Stromal cell of bone marrow (primary cell): ENCODE measurements at places on chromosomes 2 and 18.

DNA sequence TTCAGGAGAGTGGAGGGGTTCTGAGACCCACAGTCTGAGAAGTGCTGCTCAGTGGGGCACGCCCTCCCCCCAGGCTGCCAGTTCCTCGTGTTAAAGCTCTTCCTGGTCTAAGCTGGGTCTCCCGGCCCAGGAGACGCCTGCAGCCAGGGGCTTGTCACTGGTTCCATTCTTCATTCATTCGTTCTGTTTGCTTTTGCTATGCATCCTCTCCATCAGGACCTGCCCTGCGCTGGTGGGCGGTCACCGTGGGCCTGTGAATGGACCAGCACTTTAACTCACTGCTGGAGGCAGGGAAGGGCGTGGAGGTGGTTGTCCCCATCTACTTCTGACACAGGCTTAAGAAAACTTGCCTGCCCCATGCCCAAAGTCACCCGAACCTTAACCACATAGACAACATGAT lies 272.8 kb upstream of the HDAC4 start:
- no peak for DNase-seq

- DNase-seq = no peak
Observed at GRCh38 chr2:113966832-113967231, 76.9 kb downstream of the ACTR3 start.

DNA sequence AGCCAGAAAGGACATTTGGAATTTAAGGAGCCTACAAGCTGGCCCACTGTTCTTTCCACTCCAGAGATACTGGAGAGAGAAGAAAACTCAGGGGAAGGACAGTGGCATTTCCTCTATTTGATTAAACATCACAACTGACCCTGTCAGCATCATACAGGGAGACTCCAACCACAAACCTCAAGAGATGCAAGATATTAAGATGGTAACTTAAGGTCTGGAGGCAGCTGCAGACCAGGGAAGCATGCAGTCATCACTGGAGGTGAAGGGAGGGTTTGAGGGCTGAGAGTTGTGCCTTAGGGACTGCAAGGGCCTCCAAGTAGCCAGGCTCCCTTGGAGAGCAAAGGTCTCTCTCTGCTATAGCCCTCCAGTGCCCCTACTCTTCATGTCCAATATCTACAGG lies 67.4 kb downstream of the RNF152 start:
- no peak for DNase-seq

- peak; percentile 14 for DNase-seq
Observed at GRCh38 chr2:23606968-23607367, 222.0 kb downstream of the KLHL29 start.

DNA sequence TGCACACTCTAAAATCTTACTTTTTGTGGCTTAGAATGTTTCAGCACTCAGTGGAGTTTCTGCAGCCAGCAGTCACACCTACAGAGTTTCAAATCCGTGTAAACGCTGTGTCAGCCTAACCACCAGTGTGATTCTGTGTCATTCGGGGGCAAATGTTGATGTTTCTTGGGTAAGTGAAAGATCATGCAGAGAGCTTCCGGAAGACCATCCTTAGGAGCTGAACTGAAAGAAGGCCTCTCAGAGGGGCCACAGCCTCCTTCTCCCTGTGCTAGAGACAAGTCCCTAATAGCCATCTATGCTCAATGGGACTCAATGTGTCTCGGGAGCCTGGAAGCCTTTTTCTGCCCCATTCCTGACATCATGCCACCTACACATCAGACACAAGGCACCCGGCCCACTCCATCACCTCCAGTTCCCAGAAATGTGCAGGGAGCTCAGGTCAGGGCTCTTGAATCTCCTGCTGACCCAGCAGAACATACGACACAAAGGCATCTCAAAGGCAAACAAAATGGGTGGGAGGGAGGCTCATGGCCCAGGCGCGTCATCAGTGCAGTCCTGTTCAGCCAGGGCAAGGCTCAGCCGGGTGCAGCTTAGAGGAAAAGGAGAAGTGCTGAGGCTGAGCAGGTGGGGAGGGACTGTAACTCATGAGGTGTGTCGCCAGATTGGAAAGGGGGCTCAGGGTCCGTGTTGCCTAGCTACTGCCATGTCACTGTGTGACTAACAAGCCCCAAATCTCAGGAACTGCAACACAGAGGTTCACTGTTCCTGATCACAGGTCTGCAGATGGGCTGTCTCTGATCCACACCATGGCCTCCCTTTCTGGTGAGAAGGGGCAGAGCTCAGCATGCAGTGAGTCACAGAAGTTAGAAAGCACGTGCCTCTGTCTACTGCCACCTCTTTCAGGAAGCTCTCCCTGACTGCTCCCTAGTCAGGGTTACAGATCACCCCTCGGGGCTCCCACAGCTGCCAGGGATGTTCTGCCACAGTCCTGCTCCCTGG lies 82.0 kb downstream of the SMAD7 start:
- no peak for DNase-seq

DNA sequence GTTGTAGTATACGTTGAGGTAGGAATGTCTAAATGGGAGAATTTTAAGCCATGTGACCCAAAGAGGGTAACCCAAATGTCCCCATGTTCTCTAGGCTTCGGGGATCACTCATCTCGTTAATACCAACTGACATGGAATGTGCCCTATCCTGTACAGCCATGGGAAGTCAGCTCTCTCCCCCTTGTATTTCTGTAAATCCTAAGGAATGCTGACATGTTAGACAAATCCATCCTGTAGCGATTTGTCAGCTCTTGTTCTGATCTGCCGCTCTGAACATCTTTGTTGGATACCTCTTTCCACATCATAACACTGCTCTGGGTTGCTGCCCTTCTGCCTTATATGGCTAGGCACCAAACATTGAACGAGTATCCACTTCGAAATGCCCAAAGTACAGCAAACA lies 350.6 kb downstream of the RND3 start:
- DNase-seq = no peak

- no peak for DNase-seq
Observed at GRCh38 chr2:85754313-85755095, 713 bp downstream of the ATOH8 start.

DNA sequence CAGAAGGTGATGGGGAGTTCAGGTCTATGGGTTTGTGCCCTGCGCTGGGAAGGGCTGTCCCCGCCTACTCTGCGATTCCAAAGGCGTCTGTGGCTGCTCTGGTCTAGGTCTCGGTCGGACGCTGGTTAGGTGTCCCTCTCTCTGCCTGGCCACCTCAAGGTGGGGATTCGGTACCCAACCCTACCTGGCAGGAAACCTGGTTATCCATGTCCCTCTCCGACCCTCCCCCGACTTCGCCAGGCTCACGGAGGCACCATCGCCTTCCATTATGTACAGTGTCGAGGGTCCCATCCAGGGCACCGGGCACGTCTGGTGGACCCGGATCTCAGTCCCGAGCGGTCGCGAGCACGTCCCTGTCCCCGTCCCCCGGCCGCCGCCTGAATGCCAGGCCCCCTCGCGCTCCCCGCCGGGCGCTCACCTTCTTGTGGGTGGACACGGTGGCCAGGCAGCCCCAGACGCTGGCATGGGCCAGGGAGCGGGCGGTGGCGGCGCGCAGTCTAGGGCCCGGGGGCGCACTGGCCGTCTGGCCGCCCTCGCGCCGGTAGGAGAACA lies 628 bp downstream of the CREG2 start:
- DNase-seq = no peak

- DNase-seq = no peak
Observed at GRCh38 chr18:46007165-46007564, 40.0 kb upstream of the EPG5 start.

DNA sequence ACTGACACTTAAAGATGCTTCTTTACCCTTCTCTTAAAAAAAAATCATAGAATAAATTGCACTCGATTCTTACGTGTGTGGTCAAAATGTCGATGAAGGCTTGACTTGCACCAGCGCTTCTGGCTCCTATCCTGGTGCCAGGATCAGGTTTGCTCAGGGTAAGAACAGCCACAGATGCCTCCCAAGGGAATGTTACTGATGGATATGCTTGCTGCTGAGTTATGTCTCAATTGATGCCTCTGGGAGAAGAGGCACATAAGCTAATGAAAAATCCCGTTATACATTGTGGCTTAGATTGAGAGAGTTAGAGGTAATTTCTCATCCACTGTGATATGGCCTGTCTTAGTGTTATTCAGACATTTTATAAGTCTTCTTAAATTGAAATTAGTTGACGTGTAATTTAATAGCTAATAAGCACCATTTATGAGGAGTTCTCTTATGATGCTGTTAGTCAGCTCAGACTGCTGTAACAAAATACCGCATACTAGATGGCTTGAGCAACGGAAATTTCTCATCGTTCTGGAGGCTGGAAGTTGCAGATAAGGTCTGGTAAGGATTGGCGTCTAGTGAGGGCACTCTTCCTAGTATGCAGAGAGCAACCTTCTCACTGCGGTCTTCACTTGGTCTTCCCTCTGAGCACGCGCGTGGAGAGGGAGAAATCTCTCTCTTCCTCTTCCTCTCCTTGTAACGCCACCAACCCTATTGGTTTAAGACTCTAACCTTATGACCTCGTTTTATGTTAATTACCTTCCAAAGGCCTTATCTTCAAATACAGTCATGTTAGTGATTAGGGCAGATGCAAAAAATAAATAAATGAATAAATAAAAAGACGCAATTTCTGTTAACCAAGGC lies 116.6 kb upstream of the NOSTRIN start:
- no peak for DNase-seq

DNA sequence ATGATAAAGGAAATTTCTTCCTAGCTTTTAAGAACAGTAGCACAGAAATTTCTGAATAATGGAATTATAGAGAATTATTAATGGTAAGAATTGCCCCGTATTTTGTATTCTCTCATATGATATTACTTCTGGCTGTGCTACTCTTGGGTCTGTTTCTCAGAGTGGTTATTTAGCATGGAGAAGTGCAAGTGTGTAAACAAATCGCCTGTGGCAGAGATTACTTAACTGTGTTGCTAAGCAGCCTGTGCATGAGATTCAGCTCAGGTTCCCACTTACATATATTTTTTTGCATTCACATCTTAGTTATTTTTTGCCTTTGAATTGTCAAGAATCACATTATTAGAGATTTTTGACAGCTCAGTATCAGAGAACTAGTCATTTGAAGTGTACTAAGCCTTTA lies 80.1 kb upstream of the NFATC1 start:
- no peak for DNase-seq

GRCh38 chr2:7721413-7721995 lies 804.3 kb downstream of the RNF144A start:
- no peak for DNase-seq

- DNase-seq = no peak
Observed at GRCh38 chr2:9637330-9637729, 6.5 kb upstream of the YWHAQ start.

GRCh38 chr18:61199171-61199848 lies 133.9 kb upstream of the CDH20 start:
- DNase-seq = peak; percentile 2

DNA sequence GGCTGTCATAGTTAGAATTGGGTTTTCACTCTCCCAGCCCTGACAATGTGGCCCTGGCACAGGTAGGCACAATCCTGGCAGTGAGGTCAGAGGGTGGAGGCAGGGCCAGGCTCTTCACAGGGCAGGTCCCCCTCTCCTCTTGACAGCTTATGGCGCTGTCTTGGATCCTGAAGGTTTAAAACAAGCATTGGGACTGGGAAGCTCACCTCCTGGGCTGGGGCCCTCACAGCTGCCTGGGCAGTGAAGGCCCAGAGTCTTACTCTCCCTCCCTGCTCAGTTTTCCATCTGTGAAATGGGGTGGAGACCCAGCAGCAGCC lies 23.3 kb downstream of the LBH start:
- no peak for DNase-seq

DNA sequence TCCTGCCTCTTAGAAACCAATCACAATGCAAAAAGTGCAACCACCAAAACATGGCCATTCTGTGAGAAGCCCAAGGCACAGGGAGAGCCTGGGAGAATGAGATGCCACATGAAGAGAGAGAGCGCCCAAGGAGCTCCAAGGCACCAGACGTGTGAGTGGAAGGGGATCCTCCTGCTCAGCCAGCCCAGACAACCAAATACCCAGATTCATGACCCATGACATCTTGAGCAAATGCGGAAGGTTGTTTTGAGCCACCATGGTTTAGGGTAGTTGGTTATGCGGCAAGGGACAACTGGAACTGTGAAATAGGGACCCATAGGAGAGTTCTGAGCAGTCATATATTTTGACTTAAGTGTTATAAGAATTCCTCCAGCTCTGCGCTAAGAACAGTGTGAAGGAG lies 7.0 kb downstream of the AFF3 start:
- DNase-seq = no peak

- DNase-seq = no peak
Observed at GRCh38 chr2:233108611-233109490, 48.7 kb downstream of the INPP5D start.

GRCh38 chr2:42933824-42934254 lies 141.5 kb upstream of the HAAO start:
- DNase-seq = no peak

GRCh38 chr2:7861910-7862702 lies 819.8 kb upstream of the ID2 start:
- no peak for DNase-seq

DNA sequence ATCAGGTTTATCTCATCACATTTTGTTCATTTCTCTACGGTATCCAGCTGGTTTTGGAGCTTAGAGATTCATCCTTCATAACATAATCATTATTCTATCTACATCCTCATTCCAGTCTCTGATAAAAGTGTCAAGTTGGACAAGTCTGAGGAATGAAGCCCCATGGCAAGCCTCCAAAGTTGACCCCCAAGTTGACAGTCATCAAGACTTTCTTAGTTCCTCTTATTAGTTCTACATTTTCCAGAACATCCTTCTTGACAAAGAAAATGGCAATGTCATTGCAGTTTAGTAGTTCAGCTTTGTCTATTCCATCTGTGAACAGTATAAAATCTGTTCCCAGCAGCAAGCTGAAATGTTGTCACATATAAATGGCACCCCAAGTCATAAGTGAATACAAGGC lies 4.5 kb upstream of the TMSB10 start:
- no peak for DNase-seq

DNA sequence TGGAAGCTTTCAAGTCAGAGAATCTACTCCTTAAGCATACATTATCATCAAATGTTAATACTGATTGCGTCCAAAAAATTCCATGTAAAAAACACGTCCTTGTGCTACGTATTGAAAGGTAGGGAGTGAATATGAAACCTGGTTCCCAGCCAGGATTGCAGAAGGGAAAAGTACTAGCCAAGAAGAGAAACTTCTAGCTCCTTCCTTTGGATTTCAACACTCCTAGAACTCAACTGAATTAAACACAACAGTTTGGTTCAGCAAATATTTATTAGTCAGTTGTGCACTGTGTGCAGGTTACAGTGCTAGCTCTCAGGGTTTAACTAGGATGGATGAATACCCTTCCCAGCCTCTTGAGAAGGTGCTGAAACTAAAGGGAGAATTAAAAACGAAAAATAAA lies 33.9 kb upstream of the FHL2 start:
- no peak for DNase-seq

GRCh38 chr2:68717305-68717661 lies 17.3 kb upstream of the ARHGAP25 start:
- DNase-seq = no peak

DNA sequence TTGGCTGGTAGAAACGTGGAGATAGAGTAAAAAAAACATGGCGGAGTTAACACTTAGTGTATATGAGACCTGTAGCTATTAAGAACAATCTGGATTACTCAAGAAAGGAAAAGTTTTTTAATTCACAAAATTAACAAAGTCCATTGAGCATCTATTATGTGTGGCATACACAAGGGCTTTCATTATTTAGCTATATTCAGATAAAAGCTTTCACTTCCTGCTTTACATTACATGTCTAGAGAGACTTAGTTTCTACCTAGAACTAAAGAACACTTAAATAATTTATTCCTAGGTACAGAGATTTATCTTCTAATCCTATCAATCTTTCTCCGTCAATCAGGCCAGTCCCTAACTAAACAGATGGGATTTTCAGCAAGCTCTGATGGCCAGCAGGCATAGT lies 196.0 kb upstream of the SLC39A10 start:
- DNase-seq = no peak

GRCh38 chr2:55076721-55077120 lies 26.5 kb upstream of the RTN4 start:
- DNase-seq = no peak

- DNase-seq = no peak
Observed at GRCh38 chr2:150292807-150293206, 194.7 kb downstream of the RND3 start.
